DND-41 (cell line): ENCODE measurements at places on chromosomes 5 and 9.

- no peak overlapping the region for H3K27ac ChIP-seq
- no peaks in the 10 kb centered on the region for H3K36me3 ChIP-seq
- H3K4me3 ChIP-seq, result no peak overlapping the region
- H3K4me1 ChIP-seq, result no peaks in the 10 kb centered on the region
- no peak for DNase-seq
- no peaks in the 10 kb centered on the region for H3K27me3 ChIP-seq
Observed at GRCh38 chr9:79895232-79895631, 323.5 kb downstream of the TLE4 start.

GRCh38 chr9:114507726-114508125, 2.5 kb upstream of the WHRN start:
- no peak overlapping the region for H3K27ac ChIP-seq
- DNase-seq, result no peak
- H3K4me3 ChIP-seq, result no peak overlapping the region
- no peaks in the 10 kb centered on the region for H3K4me1 ChIP-seq

DNA sequence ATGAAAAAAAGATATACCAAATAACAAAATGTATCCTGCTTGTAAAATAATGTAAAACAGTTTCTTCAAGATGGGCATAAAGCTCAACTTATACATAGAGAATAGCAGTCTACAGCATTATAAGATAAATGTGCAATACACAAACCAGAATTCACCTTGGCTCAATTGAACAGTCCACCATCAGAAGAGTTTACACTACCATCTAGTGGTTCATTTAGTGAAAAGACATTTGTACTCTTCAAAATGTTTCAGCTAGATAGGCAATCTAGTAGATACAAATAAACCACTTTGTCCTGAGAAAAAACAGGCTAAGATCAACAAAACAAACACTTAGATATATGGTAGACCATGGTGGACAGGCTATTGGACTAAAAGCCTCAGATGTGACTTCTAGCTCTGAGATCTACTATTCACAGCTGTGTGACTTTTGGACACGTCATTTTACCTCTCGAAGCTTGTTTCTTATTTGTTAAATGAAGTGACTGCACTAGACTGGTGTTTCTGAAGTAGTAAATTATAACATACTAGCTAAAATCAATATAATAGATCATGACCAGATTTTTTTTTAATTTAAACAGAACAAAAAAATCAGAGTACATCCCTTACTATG, 22.1 kb upstream of the TPD52L3 start:
- peaks cover 6% of the 10 kb centered on the region for H3K27me3 ChIP-seq
- no peaks in the 10 kb centered on the region for H3K36me3 ChIP-seq
- H3K27ac ChIP-seq, result no peak overlapping the region
- H3K4me1 ChIP-seq, result no peaks in the 10 kb centered on the region
- no peak overlapping the region for H3K4me3 ChIP-seq
- DNase-seq, result no peak

GRCh38 chr9:72871685-72872084, 81.2 kb downstream of the ALDH1A1 start:
- H3K27me3 ChIP-seq, result peaks cover 10% of the 10 kb centered on the region
- no peak for DNase-seq
- H3K36me3 ChIP-seq, result no peaks in the 10 kb centered on the region
- no peak overlapping the region for H3K4me3 ChIP-seq

DNA sequence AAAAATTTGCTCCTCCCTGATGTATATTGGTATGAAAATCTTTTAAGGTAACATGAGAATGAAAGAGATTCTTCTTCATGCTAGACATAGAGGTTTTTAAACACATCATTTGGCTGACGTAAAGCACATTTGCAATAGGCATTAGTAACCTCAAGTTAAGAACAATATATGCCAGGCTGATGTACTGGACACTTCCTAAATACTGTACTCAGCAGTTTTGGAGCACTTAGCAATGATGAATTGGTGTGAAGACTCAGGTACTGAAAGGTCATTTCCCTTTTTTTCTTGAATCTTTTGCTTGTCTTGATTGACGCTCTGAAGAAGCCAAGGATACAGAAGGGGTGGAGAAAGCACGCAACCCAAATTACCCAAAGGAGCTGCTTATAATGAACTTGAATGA, 322.5 kb downstream of the PDE4D start:
- H3K27me3 ChIP-seq, result no peaks in the 10 kb centered on the region
- no peaks in the 10 kb centered on the region for H3K4me1 ChIP-seq
- H3K27ac ChIP-seq, result no peak overlapping the region
- no peaks in the 10 kb centered on the region for H3K36me3 ChIP-seq
- DNase-seq, result no peak

DNA sequence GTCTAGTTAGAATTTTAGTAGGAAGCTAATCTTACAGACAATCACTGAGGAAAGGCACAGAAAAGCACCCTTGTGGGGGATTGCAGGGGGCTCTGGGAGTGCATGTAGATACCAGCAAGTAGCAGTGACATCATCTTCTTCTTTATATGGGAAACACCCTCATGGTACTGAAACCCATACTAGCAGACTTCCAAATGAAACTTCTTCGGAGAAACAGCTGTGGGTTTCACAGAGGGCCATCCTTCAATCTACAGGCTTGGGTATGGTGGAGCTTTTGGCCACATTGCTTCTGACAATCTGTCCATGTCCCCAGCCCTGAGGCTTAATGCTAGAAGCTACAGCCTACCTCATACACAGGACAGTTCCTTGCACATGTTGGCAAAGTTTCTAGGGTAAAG, 165.2 kb upstream of the NFIB start:
- H3K27ac ChIP-seq, result no peak overlapping the region
- no peak overlapping the region for H3K4me3 ChIP-seq
- no peak for DNase-seq
- H3K27me3 ChIP-seq, result no peaks in the 10 kb centered on the region

- no peaks in the 10 kb centered on the region for H3K27me3 ChIP-seq
- H3K4me1 ChIP-seq, result no peaks in the 10 kb centered on the region
- H3K4me3 ChIP-seq, result no peak overlapping the region
- no peak for DNase-seq
- H3K27ac ChIP-seq, result no peak overlapping the region
Observed at GRCh38 chr9:108331596-108331995, 524.2 kb downstream of the ACTL7B start.

GRCh38 chr5:10194083-10194482, 55.6 kb downstream of the ATPSCKMT start:
- no peak overlapping the region for H3K4me3 ChIP-seq
- no peaks in the 10 kb centered on the region for H3K4me1 ChIP-seq
- no peaks in the 10 kb centered on the region for H3K36me3 ChIP-seq
- no peaks in the 10 kb centered on the region for H3K27me3 ChIP-seq
- no peak for DNase-seq

GRCh38 chr5:53331463-53331862, 149.0 kb upstream of the FST start:
- no peaks in the 10 kb centered on the region for H3K27me3 ChIP-seq
- no peak for DNase-seq
- no peak overlapping the region for H3K27ac ChIP-seq
- H3K4me3 ChIP-seq, result no peak overlapping the region
- no peaks in the 10 kb centered on the region for H3K36me3 ChIP-seq

DNA sequence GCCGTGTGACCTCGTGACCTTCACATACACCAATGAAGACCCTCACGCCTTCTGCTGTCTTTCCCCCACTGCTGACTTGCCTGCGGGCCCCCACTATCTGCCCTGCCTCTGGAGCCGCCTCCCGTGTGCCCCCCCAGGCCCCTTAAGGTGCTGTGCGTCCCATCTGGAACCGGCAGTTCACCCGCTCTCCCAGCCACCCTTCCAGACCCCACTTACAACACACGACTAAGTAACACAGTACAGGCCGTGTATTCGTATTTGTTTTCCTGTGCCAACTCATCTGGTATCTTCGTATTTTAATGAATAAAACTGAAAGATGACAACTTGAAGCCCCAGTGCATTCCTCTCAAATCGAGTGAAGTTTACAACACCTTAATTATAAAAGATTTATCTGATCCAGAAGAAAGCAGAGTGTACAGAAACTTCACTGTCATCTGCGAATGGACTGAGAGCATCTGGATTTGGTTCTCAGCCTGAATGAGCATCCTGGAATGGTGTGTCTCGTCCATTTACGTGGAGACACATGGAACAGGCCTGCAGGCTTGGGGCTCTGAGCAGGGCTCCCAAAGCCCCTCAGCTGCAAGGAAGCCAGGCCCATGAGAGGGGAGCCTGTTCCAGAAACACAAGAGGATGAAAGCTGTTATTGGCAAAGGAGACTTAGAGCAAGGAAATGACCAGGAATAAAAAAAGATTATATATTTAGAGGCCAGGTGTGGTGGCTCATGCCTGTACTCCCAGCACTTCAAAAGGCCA, 21.9 kb upstream of the TERT start:
- H3K27me3 ChIP-seq, result no peaks in the 10 kb centered on the region
- H3K36me3 ChIP-seq, result peaks cover 46% of the 10 kb centered on the region
- H3K4me1 ChIP-seq, result peaks cover 97% of the 10 kb centered on the region

GRCh38 chr5:154237376-154237743, 46.8 kb downstream of the GALNT10 start:
- H3K4me3 ChIP-seq, result no peak overlapping the region
- no peak for DNase-seq
- H3K27ac ChIP-seq, result no peak overlapping the region

DNA sequence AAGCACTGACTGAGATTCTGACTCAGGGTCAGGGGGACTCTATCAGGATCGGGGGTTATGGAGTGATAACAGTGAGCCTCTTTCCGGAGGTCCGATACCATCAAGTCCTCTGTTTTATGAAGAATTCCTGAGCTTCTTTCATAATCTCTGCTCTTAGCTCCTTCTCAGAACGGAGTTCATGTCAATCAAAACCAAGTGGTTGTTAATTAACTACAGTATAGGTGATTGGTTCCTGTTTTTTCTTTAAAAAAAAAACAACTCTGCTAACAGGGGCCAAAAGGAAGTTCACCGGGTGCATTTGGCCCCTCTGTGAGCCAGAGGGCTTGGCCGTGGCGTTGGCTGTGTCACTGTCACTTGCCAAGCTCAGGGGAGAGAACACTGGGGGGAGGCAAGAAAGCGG, 4.0 kb downstream of the GFI1B start:
- no peak for DNase-seq
- no peaks in the 10 kb centered on the region for H3K36me3 ChIP-seq
- peaks cover 6% of the 10 kb centered on the region for H3K27me3 ChIP-seq
- no peak overlapping the region for H3K27ac ChIP-seq
- H3K4me1 ChIP-seq, result no peaks in the 10 kb centered on the region
- H3K4me3 ChIP-seq, result no peak overlapping the region

DNA sequence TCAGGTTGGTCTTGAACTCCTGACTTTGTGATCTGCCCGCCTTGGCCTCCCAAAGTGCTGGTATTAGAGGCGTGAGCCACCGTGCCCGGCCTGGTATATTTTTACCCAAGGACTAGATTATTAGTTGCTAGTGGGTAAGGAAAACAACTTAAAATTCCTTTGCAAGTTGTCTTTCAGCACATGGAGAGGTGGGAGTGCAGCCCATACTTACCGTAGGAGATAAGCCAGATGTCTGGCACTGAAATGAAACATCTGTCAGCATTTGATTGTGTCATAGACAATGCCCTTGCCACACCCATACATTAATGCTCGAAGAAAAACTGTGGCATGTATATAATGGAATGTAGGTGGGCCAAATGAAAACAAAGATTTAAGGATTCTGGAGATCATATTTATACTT, 36.6 kb upstream of the ANKH start:
- H3K36me3 ChIP-seq, result no peaks in the 10 kb centered on the region
- no peak for DNase-seq
- H3K27me3 ChIP-seq, result no peaks in the 10 kb centered on the region
- H3K4me3 ChIP-seq, result no peak overlapping the region
- H3K27ac ChIP-seq, result no peak overlapping the region
- no peaks in the 10 kb centered on the region for H3K4me1 ChIP-seq

GRCh38 chr5:111337688-111338087, 113.5 kb downstream of the CAMK4 start:
- no peaks in the 10 kb centered on the region for H3K36me3 ChIP-seq
- no peak for DNase-seq
- no peak overlapping the region for H3K27ac ChIP-seq
- no peaks in the 10 kb centered on the region for H3K27me3 ChIP-seq
- no peaks in the 10 kb centered on the region for H3K4me1 ChIP-seq
- no peak overlapping the region for H3K4me3 ChIP-seq
